Stimulated activated CD8-positive, alpha-beta memory T cell treated with anti-CD3 and anti-CD28 coated beads, Interleukin-4, amount 100 ng/mL, for 1 hour (primary cell): ENCODE measurements at places on chromosomes 2 and 18.

DNA sequence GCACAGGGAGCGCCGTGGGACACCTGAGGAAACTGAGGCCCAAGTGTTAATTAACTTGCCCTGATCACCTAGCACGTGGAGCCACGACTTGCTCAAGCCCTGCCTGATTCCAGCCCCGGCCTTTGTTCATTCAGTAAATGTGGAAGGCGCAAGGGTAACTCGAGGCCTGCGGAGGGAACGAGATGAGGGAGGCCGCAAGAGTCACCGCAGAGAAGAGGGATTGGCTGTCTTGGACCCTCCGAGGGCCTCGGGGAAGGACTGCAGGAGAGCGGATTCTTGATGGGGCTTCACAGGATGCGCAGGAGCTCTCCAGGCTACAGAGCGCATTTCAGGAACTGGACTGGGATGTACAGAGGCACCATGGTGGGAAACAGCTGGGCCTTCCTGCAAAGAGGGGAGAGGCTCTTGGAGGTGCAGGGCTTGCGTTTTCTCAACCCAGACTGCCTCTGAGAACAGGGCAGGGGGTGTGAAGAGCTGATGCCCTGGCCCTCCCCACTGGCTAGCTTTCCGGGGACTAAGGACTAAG lies 511 bp upstream of the ANKMY1 start:
- no peak for DNase-seq

DNA sequence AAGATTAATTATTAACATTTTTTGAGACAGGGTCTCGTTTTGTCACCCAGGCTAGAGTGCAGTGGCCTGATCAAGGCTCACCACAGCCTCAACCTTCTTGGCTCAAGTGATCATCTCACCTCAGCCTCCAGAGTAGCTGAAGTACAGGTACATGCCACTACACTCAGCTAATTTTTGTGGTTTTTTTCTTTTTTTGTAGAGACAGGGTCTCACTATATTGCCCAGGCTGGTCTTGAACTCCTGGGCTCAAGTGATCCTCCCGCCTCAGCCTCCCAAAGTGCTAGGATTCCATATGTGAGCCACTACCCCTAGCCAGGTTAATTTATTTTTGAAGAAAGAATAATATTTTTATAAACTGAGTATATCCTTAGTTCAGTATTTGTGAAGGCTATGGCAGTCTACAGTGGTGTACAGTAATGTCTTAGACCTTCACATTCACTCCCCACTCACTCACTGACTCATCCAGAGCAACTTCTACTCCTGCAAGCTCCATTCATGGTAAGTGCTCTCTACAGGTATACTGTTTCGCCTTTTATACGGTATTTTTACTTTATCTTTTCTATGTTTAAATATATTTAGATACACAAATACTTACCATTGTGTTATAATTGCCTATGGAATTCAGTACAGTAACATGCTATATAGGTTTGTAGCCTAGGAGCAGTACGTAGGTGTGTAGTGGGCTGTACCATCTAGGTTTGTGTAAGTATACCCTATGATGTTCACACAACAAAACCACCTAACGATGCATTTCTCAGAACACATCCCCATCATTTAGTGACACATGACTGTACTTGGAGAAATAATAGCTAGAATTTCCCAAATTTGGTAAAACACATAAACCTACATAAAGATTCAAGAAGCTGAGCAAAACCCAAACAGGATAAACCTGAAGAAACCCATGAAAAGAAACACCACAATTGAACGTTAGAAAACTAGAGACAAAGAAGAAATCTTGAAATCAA lies 38.6 kb downstream of the MGAT4A start:
- DNase-seq: no peak

GRCh38 chr2:60525899-60526298 lies 27.6 kb downstream of the BCL11A start:
- DNase-seq: no peak

- no peak for DNase-seq
Measured at GRCh38 chr2:172215936-172216335, 113.2 kb upstream of the DLX2 start.

DNA sequence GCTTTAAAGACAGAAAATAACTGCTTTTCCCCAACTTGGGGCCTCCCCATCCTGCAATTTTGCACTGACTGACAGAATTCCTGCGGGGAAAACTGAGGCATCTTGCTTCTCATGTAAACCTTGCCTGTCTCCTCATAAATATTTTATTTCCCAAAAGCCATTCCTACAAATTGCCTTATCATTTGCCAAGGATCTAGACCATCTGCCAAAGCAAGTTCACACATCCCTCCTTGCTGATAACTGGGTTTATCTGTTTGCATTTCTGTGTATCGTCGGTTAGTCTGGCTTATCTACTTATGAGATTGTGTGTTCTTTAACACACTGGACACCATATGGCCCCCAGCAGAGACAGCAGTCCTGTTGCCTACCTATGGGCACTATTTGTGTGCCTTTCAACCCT lies 3.0 kb upstream of the CNGA3 start:
- DNase-seq: no peak
